Stimulated activated CD4-positive, alpha-beta T cell treated with anti-CD3 and anti-CD28 coated beads, TNF-alpha, amount 100 ng/mL, for 4 hours (primary cell): ENCODE measurements at places on chromosomes 2 and 18.

- DNase-seq, result no peak
Measured at GRCh38 chr18:22391407-22392345, 26.0 kb downstream of the CTAGE1 start.

DNA sequence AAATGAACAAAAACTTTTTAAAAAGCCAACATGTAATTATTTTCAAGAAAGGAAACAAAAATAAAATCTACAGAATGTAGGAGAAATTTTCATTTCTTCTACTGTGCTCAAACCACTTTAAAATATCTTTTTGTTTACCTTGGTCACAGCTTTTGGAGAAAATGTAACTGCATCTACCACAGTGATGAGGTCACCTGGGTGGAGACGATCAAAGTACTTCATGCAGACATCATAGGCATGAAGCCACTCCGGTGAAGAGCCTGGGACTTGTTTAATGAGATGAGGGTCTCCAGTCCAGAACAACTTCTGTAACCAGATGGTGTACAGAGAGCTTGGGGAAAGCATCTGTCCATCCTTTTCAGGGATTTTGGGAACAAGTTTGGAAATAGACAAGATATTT lies 285.8 kb downstream of the NBAS start:
- DNase-seq, result no peak

DNA sequence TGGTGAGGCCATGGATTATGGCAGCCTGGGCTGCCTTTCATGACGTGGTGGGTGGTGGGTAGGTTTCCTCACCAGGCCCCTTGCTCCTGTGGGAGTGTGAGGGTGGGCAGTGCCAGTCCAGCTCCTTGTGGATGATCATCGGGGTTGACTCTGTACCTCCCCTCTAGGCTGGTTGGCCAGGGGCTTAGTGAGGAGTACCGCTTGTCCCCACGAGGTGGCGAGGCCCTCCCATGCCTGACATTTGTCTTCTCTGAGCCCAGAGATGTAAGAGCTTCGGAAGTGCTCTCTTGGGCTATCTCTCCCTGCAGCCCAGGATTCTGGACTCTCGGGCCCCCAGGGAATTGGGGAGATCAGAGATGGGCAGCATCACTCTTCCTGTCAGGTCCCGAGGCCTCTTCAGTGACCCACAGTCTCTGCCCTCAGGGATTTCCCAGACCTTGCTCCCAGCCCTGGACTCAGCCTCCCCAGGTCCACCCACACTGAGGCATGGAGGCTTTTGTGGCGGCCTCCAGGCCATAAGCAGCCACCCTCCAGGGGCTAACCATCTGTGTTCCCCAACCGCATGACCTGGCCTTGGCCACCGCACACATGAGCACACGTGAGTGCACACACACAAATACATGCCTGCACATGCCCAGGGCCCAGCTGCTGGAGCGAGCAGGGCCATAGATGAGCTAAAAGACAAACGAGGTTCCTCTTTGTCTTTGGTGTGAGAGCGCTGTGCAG lies 6.5 kb downstream of the SPR start:
- DNase-seq, result no peak

DNA sequence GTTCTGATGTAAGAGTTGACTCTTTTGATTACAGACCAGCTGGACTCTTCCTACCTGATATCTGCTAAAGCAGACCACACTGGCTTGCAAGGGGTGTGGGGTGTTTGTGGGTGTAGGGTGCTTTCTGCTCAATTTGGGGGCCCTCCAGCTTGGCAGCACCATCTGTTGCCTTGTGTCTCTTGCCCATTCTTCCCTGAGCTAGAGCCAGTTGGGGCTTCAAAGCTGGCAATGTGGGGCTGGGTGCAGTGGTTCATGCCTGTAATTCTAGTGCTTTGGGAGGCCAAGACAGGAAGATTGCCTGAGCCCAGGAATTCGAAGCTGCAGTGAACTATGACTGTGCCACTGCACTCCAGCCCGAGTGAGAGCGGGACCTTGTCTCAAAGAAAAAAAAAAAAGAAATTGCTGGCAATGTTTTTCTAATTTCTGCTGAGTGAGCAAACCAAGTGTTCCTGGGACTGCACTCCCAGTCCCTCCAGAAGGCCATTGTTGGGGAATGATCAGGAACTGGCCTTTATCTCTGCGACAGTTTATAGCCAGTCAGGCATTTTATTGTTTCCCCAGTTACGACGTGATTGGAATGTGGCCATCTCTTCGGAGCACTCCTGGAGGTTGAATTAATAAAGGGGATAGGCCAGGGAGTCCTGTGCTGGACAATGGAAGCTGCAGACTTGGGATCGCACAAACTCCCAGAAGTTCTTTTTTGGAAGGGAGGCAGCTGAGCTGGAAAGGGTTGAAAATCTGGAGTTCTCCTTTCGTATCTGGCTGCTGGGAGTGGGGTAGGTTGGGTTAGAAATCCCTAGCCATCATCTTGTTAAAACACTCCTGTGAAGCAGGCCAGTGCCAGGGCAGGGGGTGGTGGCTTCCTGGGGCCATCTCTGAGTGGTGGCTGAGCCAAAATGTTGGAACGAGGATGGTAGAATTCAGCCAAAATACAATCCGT lies 57.2 kb downstream of the LIPG start:
- no peak for DNase-seq

GRCh38 chr2:70947556-70948184 lies 12.0 kb downstream of the ATP6V1B1 start:
- DNase-seq, result no peak

- DNase-seq, result no peak
Measured at GRCh38 chr2:191878548-191879279, 31.8 kb upstream of the CAVIN2 start.

DNA sequence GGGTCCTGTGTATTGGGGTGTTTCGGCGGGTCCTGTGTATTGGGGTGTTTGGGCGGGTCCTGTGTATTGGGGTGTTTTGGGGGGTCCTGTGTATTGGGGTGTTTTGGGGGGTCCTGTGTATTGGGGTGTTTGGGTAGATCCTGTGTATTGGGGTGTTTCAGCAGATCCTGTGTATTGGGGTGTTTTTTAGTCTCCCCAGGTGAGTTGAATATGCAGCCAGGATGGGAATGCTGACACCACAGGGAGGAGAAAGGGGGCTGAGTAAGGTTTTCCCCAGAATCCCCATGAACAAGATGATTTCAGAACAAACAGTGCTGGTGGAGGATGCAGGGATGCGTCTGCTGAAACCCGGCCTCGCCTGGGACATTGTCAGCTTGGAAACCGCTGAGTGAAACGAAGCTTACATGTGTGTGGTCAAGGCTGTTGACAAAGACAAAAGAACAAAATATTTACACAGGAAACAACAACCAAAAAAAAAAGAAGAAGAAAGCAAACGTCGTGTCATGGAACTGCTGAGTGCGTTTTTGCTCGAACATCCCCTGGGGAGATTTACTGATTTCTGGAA lies 88.5 kb upstream of the ODC1 start:
- no peak for DNase-seq

DNA sequence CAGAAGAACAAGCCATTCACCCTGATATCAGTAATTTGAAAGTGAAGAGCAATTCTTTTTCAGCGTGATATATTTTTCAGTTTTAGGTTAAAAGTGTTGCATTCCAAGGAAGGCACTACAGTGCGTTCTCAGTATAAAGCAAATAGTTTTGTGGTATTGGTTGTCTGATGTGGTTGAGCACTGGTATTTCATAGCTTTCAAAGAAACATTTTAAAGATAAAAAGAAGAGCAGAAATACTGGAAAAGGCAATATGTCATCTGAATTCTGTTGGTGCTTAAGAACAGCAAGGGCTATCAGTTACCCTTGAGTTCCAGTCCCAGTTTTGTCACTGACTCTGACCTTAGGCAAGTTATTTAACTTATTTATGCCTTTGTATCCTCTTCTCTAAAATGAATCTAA lies 191.6 kb downstream of the BABAM2 start:
- no peak for DNase-seq

GRCh38 chr2:221779614-221780067 lies 207.5 kb upstream of the EPHA4 start:
- DNase-seq, result no peak

GRCh38 chr2:55309446-55309845 lies 40.4 kb upstream of the MTIF2 start:
- DNase-seq, result no peak

- no peak for DNase-seq
Measured at GRCh38 chr2:65309699-65310098, 82.1 kb downstream of the ACTR2 start.

DNA sequence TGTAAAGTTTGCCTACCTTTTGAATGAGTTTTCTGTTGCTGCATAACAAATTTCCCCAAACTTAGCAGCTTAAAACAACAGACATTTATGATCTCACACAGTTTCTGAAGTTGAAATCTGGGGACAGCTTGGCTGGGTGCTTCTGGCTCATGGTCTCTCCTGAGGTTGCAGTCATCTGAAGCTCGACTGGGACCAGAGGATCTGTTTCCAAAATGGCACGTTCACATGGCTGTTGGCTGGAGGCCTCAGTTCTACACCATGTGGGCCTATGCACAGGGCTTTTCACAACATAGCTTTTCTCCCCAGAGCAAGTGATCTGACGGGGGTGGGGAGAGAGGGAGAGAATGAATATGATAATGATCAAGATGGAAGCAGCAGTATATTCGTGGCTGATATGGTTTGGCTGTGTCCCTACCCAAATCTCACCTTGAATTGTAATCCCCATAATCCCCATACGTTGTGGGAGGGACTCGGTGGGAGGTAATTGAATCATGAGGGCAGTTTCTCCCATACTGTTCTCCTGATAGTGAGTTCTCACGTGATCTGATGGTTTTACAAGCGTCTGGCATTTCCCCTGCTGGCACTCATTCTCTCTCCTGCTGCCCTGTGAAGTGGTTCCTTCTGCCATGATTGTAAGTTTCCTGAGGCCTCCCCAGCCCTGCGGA lies 3.5 kb downstream of the RALB start:
- DNase-seq, result no peak

- DNase-seq, result no peak
Measured at GRCh38 chr2:102604769-102605168, 14.6 kb upstream of the SLC9A2 start.

DNA sequence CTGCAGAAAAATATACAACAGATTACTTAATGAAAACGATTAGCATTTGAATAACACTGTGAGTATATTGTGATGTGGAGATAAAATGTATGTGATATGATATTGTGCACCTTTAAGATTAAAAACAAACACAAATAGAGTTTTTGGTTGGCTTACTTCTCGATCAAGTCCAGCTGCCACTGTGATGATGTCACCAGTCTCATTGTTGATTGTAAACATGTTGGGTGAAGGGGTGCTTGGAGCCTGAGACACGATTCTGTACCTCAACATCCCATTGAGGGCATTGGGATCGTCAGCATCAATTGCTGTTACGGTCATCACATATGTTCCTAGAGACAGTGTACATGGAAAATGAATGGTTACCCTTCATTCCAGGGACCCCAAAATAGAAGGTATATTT lies 174.1 kb downstream of the CDH2 start:
- DNase-seq, result no peak

GRCh38 chr2:60439219-60439974 lies 114.1 kb downstream of the BCL11A start:
- DNase-seq, result no peak

DNA sequence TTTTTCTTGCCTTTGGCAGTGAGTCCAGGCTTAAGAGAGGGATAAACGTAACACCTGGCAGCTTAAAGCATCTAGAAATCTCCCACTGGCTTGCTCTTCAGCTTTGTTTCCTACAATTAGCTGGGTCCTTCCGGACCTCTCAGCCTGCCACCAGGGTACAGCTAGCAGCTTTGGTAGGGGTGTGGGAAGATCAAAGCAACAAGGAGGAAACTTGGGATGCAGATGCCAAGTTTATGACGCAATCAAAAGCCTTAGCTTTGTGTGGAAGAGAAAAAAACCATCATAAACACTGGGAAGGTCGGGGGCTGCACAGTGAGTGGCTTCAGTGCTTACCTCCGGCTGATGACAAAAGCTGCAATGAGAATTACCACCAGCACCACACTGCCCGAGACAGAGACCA lies 116.9 kb downstream of the EPHA4 start:
- no peak for DNase-seq

GRCh38 chr2:168561991-168562390 lies 105.9 kb downstream of the CERS6 start:
- no peak for DNase-seq

DNA sequence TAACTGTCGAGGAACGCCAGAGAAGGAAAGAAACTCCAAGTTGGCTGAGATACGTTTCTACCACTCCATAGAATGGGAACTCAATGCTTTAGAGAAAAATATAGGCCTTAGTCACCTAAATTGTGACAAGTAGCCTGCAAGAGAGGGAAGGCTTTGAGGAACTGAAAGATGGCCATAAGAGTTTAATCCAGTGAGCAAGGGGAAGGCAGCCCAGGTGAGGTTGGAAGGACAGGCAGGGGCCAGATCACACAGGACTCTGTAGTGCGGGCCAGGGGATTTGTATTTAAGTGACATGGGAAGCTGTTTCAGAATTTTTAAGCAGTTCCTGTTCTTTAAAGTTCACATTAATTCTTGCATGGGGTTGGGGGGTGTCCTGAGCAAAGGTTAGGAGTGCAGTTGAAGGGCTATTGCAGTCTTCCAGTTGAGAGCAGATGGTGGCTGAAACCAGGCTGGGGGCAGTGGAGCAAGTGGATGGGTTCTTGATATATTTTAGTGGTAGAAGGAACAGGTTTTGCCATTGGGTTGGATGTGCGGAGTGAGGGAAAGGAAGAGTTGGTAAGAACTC lies 138.9 kb upstream of the PELI1 start:
- no peak for DNase-seq

GRCh38 chr18:38444971-38445803 lies 879.6 kb upstream of the CELF4 start:
- no peak for DNase-seq

DNA sequence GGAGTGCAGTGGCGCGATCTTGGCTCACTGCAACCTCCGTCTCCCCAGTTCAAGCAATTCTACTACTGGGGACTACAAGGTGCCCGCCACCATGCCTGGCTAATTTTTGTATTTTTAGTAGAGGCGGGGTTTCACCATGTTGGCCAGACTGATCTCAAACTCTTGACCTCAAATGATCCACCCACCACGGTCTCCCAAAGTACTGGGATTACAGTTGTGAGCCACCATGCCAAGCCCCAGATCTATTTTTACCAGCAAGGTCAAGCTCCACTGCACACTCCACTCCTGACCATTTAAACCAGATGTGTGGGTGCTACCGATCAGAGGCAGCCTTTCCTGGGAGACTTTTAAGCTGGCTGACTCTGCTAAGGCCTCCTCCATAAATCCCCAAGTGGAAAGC lies 67.5 kb upstream of the CD226 start:
- no peak for DNase-seq

DNA sequence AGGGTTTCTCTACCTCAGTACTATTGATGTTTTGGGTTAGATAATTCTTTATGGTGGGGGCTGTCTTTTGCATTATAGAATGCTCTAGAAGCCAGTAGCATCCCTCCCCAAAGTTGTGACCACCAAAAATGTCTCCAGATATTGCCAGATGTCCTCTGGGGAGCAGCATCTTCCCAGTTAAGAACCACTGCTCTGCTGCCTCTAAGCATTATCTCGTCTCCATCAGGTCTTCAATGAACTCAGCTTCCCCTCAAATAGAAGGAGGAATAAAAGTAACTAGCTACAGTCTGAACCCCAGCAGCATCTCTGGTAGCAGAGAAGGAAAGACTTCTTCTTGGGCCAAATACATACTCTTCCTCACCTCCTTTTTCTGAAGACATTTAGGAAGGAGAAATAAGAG lies 244.1 kb downstream of the AGPS start:
- no peak for DNase-seq
